ENCODE measurements at places on chromosomes 2 and 18. TPM values are rescaled to one million over a fixed set of nuclear protein-coding genes. Genes with fewer than 3 reads are reported as not detected.

The SNED1 gene
- total RNA-seq: 3.2 TPM

The ERBB4 gene
- total RNA-seq: 99.1 TPM

The RAB27B gene
- 22.9 TPM for total RNA-seq

The DOK1 gene
- total RNA-seq: 3.4 TPM

The NFU1 gene
- total RNA-seq: 32.9 TPM

The CHRNG gene
- not detected for total RNA-seq

The RRM2 gene
- total RNA-seq: 4.4 TPM

The WDR7 gene
- total RNA-seq: 79.2 TPM

The SMYD1 gene
- total RNA-seq: not detected

The KCNG2 gene
- 0.25 TPM for total RNA-seq

The ALPI gene
- total RNA-seq: not detected

The CRACDL gene
- 1.2 TPM for total RNA-seq

The ONECUT2 gene
- total RNA-seq: 1.2 TPM

The CDH19 gene
- total RNA-seq: 0.25 TPM

The ZDBF2 gene
- total RNA-seq: 24.6 TPM

The KCNK3 gene
- 4.2 TPM for total RNA-seq

The CACNB4 gene
- total RNA-seq: 39.1 TPM

The NOL4 gene
- total RNA-seq: 110 TPM

The POTEJ gene
- total RNA-seq: not detected

The MARCHF4 gene
- 19.2 TPM for total RNA-seq

The ASB18 gene
- not detected for total RNA-seq

The TUBB8B gene
- not detected for total RNA-seq

The CNGA3 gene
- 2.5 TPM for total RNA-seq

The COL5A2 gene
- 21.4 TPM for total RNA-seq

The SCYGR2 gene
- not detected for total RNA-seq

The CKAP2L gene
- 3.2 TPM for total RNA-seq

The RPRM gene
- total RNA-seq: 101 TPM

The RBKS gene
- total RNA-seq: 1.7 TPM

The LIPG gene
- total RNA-seq: 11.8 TPM

The TMEM178A gene
- 23.4 TPM for total RNA-seq
